ENCODE measurements at places on chromosomes 4 and X.

- H3K36me3 ChIP-seq = no peaks in the 10 kb centered on the region
- peaks cover 30% of the 10 kb centered on the region for H3K4me1 ChIP-seq
- no peak overlapping the region for H3K4me3 ChIP-seq
- no peak overlapping the region for H3K27ac ChIP-seq
- H3K27me3 ChIP-seq = no peaks in the 10 kb centered on the region
These were observed 19.4 kb downstream of the SORBS2 start for GRCh38 chr4:185792384-185793115.

DNA sequence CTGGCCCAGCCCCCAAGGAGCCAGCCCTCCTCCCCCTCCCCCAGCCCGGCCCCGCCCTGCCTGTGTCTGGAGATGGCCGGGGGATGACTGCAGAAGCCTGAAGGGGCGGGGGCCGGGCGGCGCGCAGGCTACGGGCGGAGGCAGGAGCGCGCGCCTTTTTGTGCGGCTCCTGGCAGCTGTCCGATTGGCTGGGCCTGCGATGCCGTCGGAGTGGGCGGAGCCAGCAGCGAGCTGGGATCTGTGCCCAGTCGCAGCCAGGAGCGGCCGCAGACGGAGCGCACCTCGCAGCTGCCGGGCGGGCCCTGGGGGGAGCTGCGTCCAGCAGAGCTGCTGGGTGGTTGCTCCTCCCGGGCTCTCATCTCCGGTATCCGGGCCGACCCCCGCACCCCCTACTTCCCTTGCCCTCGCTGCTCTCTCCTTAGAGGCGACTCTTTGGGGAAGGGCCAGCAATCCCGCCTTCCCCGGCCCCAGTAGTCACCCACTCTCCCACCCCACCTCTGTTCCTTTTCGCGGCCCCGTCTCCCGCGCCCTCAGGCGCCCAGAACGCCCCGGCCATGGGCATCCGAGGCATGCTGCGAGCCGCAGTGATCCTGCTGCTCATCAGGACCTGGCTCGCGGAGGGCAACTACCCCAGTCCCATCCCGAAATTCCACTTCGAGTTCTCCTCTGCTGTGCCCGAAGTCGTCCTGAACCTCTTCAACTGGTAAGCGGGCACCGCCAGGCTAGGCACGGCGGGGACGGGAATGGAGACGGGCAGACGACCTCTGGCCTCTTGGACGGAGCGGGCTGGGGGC lies at the start of gene GABRQ:
Gene GABRQ, plus strand, starts transcription at position 247 of the 794 bp plus-strand sequence. Its CDS starts 308 bp downstream, at position 555.
- no peaks in the 10 kb centered on the region for H3K4me1 ChIP-seq
- peaks cover 37% of the 10 kb centered on the region for H3K27me3 ChIP-seq
- H3K4me3 ChIP-seq = peak within 1 kb of the TSS; percentile 80
- H3K36me3 ChIP-seq = no peaks in the 10 kb centered on the region
- no peak for DNase-seq
- no peak within 1 kb of the TSS for H3K27ac ChIP-seq

GRCh38 chr4:183362916-183363542 lies 40.8 kb upstream of the CLDN24 start:
- H3K4me1 ChIP-seq = peaks cover 12% of the 10 kb centered on the region
- no peak for DNase-seq
- H3K27ac ChIP-seq = peak overlapping the region; percentile 15

DNA sequence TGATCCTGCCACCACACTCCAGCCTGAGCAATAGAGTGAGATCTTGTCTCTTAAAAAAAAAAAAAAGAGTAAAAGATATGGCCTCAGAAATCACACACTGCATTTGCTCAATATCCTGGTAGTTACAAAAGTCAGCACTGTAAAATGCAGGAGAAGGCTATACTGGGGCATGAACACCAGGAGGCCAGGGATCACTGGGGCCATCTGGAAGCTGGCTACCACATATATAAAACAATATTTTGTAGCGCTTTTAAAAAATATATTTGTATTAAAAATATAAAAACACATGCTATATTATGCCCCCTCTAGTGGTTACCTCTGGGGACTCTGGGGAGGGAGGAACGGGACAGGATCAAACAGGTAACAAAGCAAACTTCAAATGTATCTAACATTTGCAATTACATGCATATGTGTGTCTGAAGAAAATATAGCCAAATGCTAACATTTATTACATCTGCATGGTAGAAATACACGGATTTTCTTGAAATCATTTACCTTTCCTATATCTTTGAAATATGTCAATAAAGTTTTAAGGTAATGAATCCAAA lies 4.0 kb downstream of the C4orf46 start:
- peaks cover 14% of the 10 kb centered on the region for H3K36me3 ChIP-seq
- no peak overlapping the region for H3K4me3 ChIP-seq
- no peak for DNase-seq
- peaks cover 16% of the 10 kb centered on the region for H3K4me1 ChIP-seq
- H3K27ac ChIP-seq = no peak overlapping the region

- peaks cover 17% of the 10 kb centered on the region for H3K27me3 ChIP-seq
- no peaks in the 10 kb centered on the region for H3K4me1 ChIP-seq
- DNase-seq = no peak
- no peaks in the 10 kb centered on the region for H3K36me3 ChIP-seq
These were observed 340.9 kb upstream of the PITX2 start for GRCh38 chr4:110963662-110964280.

GRCh38 chrX:39157006-39157405 lies 355.7 kb downstream of the MID1IP1 start:
- no peak overlapping the region for H3K27ac ChIP-seq
- H3K4me1 ChIP-seq = peaks cover 22% of the 10 kb centered on the region
- H3K36me3 ChIP-seq = no peaks in the 10 kb centered on the region
- no peak overlapping the region for H3K4me3 ChIP-seq

- H3K4me1 ChIP-seq = no peaks in the 10 kb centered on the region
- H3K4me3 ChIP-seq = no peak overlapping the region
- no peak for DNase-seq
- H3K36me3 ChIP-seq = no peaks in the 10 kb centered on the region
These were observed 165.0 kb downstream of the AMELX start for GRCh38 chrX:11458170-11458569.

DNA sequence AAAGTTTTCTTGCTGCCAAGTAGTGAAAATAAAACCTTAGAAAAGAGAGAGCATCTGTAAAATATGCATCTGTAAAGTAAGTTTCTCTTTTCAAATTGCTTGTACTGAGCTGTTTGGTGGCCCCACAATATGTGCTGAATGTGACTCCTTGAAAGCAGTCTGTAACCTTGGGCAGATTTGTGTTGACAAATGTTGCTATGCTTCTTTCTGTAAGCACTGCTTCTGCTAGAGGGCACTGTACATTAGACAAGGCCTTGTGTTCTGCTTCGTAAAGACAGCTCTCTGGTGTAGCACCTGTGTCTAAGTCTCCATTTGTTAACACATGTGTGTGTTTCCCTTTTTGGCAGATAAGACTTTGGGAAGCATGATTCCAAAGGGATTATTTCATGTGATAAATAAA lies 56.6 kb upstream of the NRK start:
- no peak for DNase-seq
- no peak overlapping the region for H3K27ac ChIP-seq
- no peaks in the 10 kb centered on the region for H3K4me1 ChIP-seq
- no peaks in the 10 kb centered on the region for H3K27me3 ChIP-seq
- H3K4me3 ChIP-seq = no peak overlapping the region

DNA sequence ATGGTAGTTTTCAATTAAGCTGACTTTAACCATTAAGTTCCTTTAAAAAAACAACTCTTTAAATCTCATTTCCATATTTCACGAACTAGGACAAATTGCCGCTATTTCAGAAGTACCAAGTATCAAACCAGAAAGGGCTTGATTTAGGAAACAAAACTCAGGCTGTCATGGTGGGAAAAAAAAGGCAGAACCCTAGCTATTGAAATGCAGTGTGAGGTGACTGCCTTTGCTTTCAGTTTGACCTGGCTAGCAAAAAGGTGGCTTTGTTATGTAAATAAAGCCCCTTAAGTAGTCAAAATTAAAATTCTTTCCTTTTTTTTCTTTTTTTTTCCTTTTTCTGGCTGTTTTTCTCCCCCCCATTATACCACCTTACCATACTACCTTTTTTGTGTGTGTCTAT lies 40.6 kb upstream of the CYP2U1 start:
- H3K27me3 ChIP-seq = no peaks in the 10 kb centered on the region
- peaks cover 9% of the 10 kb centered on the region for H3K36me3 ChIP-seq
- H3K4me3 ChIP-seq = no peak overlapping the region
- H3K4me1 ChIP-seq = peaks cover 14% of the 10 kb centered on the region
- no peak overlapping the region for H3K27ac ChIP-seq

GRCh38 chr4:40739347-40739746 lies 10.4 kb upstream of the NSUN7 start:
- H3K36me3 ChIP-seq = no peaks in the 10 kb centered on the region
- DNase-seq = no peak
- peaks cover 6% of the 10 kb centered on the region for H3K4me1 ChIP-seq
- H3K27me3 ChIP-seq = no peaks in the 10 kb centered on the region

DNA sequence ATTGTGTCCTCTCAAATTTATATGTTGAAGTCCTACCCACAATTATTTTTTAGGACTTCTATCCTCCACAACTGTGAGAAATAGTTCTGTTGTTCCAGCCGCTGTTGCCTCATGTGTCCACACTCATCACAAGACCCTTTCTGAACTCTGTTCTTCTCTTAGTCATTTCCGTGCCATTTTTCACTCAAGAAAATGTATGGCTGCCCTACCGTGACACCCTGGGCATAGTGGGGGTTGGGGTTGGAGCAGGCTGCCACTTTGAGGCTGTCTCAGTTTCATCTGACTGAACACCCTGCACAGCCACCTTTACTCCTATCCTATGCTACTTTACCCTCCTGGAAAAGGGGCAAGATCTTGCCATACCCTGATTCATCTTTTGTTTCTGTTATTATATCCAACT lies 319.1 kb downstream of the TENM3 start:
- DNase-seq = no peak
- no peaks in the 10 kb centered on the region for H3K27me3 ChIP-seq
- no peaks in the 10 kb centered on the region for H3K36me3 ChIP-seq

- no peak overlapping the region for H3K4me3 ChIP-seq
- no peak overlapping the region for H3K27ac ChIP-seq
- peaks cover 7% of the 10 kb centered on the region for H3K27me3 ChIP-seq
These were observed 11.0 kb upstream of the PDLIM3 start for GRCh38 chr4:185546335-185546734.

- peaks cover under 1% of the 10 kb centered on the region for H3K4me1 ChIP-seq
- no peak overlapping the region for H3K27ac ChIP-seq
These were observed 399.9 kb upstream of the CNKSR2 start for GRCh38 chrX:20974326-20974725.

DNA sequence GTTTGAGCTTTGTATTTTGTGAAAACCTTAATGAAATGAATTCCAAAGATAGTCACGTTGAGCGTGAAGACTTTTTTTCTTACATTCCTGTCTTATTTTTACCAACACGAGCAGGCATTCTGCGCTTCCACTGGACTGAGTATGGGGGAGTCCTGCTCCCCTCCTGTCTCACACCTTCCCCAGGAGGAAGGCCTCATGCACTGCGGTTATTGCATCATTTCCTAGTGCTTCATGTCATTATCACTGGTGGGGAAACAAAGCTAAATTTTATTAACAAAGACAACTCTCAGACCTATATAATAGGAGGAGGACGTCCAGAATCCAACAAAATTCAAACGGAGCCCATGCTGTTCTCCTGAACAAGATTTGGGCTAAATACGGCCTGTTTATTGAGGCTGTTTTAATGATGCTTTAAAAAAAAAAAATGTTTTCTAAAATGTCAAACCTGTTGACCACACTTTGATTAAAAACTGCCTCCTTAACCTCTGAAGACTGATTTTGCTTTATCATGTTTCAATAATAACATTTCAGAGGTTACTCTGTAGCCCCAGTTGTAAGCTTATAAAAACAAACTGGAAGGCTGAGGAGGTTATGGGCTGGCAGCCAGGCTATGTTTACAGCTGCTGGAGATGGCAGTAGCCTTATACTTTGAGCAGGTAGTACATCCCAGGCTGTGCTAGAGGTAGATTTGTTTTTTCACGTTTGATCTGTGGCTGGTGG lies 118.0 kb downstream of the SOWAHB start:
- peaks cover 6% of the 10 kb centered on the region for H3K4me1 ChIP-seq
- H3K27me3 ChIP-seq = no peaks in the 10 kb centered on the region
- peaks cover 48% of the 10 kb centered on the region for H3K36me3 ChIP-seq
- DNase-seq = no peak
- H3K4me3 ChIP-seq = no peak overlapping the region

DNA sequence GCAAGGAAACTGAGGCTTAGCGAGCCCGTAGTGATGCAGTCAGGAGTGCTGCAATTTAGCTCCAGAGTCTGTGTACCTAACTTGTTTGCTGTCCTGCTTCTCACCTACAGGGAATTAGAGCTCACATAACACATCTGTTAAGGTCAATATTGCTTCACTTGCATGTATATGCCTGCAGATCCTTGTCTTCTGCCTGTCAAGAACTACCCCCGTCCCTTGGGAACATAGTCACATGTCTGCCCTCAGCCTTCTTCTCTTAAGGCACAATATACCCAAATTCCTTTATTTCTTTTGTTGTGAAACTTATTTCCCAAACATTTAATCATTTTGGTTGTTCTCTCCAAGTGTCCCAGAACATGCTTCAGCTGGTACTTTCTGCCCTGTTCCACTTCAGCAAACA lies 103.3 kb upstream of the LEF1 start:
- no peak for DNase-seq
- H3K27ac ChIP-seq = no peak overlapping the region
- H3K36me3 ChIP-seq = no peaks in the 10 kb centered on the region
- H3K4me1 ChIP-seq = no peaks in the 10 kb centered on the region
- H3K27me3 ChIP-seq = no peaks in the 10 kb centered on the region

DNA sequence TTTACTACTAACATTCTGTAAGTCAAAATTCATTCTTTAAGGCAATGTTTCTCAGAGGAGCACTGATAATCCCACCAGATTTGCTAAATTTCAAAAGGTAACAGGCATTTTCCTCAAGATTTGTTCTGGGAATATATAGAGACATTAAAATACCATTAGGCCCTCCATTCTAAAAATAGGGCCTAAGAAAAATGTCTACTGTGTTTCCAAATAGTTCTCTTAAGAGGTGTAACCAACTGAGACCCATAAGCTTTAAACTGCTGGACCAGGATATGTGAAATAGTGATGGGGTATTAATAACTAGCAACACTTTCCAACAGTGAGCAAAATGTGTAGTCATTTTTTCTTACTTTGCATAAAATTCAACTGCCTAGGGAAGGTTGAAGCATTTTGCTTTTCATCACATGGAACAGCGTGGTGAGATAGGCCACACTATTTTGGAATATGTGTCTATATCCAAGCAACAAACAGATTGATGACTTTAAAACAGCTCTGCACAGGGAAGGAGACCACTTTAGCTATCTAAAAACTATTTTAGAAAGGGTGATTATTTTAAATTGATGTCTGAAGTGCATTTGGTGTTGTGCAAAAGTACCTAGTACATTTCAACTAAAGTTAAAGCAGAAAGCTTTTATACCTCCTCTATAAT lies 89.9 kb downstream of the CORIN start:
- peaks cover 4% of the 10 kb centered on the region for H3K36me3 ChIP-seq
- no peak for DNase-seq
- H3K27ac ChIP-seq = no peak overlapping the region
- H3K4me3 ChIP-seq = no peak overlapping the region
- H3K4me1 ChIP-seq = peaks cover 19% of the 10 kb centered on the region
- peaks cover 5% of the 10 kb centered on the region for H3K27me3 ChIP-seq

DNA sequence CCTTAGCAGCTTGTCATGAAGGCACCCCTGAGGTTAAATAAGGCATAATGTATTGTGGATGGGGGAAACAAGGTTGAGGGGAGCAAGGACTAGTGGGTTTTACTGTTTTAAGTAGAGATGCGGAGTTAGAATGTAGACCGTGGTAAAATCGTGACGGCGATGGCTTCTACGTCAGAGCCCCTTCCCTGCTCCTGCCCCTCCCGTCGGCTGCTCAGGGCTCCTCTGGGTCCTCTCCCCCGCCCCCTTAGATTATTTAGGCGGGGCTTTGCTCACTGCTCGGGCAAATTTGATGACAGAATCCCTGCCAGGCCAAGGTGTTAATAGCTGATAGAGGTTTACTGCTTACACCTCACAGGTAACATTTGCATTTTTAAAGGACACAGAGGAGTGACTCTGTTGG lies 2.3 kb downstream of the FRMPD3 start:
- DNase-seq = no peak
- H3K36me3 ChIP-seq = no peaks in the 10 kb centered on the region
- H3K27ac ChIP-seq = peak overlapping the region; percentile 36
- peaks cover 26% of the 10 kb centered on the region for H3K27me3 ChIP-seq
- H3K4me1 ChIP-seq = peaks cover 12% of the 10 kb centered on the region
- peak overlapping the region; percentile 70 for H3K4me3 ChIP-seq

All from type B pancreatic cell (in vitro differentiated cells).